NCI-H2081 (cell line): ENCODE measurements at places on chromosomes 13 and 19.

DNA sequence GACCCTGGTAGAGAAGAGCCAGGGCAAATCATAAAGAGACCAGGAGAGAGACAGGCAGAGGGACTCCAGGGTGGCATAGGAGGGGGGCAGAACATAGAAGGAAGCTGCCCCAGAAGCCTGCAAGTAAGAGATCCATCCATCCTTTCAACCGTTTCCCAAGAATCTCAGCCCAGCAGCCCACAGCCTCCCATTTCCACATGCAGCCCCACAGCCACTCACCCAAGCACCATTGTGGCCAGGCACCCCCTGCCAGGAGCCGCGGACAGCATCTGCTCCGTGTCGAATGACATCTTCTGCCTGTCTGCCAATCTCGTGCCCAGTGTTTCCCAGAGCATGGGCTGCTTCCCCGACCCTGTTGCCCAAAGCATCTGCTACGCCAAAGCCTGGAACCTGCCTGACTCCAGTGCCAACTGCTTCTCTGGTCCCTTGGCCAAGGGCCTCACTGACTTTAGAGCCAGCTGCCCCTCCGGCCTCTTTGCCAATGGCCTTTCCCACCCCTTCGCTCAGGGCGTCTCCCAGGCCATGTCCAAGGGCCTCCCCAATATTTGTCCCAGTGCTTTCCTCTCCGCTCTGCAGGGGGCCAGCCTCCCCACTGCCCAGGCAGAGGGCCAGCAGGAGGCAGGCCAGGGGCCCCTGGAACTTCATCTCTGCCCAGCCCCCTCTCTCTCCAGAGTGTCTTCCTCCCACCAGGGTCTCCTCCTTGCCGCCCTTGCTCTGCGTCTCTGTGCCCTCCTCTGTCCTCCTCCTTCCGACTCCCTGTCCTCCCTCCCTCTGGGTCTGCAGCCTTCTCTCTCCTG lies 420 bp downstream of the DMKN start:
- no peak for DNase-seq

DNA sequence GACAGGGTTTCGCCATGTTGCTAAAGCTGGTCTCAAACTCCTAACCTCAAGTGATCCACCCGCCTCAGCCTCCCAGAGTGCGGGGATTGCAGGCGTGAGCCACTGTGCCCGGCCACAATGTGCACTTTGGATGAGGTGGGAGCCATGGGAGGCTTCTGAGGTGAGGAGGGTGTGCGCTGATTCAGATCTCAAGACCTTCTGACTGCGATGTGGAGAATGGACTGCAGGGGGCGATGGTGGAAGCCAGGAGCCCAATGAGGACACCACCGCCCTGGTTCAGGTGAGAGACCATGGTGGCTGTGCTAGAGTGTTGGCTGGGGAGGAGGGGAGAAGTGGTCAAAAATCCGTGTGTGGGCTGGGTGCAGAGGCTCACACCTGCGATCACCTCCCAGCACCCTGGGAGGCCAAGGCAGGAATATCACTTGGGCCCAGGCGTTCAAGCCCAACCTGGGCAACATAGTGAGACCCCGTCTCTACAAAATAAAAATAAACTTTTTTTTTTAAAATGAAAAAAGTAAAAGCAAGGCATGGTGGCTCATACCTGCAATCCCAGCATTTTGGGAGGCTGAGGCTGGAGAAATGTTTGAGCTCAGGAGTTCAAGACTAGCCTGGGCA lies 5.6 kb downstream of the INAFM1 start:
- no peak for DNase-seq

- no peak for DNase-seq
Observed at GRCh38 chr13:33785384-33785783, 32.6 kb upstream of the RFC3 start.

- no peak for DNase-seq
Observed at GRCh38 chr13:95388420-95389079, 87.3 kb upstream of the ABCC4 start.

DNA sequence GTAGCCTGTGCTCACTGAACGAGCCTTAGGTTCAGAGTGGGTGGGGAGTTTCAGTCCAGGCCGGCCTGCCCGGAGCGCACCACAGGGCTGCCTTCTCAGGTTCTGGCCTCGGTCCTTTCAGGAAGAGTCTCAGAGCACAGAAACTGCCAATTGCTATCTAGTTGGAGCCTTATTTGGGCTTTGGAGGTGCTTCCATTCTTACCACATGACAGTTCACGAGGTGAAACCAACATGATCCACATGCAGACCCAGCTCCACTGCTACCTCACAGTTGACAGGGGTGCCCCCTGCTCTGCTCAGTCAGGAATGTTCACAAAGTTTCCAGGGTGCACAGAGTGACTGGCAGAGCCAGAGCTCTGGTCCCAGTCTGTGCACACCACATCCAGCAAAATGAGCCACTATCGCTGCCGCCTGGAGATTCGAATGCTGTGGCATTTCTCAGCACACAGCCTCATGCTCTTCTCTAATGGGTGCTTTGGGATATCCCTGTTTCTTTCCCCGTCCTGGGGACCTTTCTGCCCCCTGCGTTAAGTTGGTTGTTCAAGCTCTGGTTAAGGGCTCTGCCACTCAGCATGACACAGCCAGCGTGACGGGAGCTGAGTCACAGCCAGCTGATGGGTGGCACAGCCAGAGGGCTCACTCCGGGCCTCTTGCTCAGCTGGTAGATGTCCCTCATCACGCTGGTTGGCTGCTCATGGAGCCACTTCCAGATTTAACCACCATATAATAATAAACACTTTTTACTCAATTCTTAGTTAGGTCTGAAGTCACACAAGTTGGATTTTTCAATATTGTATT lies 7.5 kb upstream of the SACS start:
- no peak for DNase-seq
